CD4-positive, alpha-beta T cell treated with Interleukin-2 at 100 ng/mL for 4 hours (primary cell): ENCODE measurements at places on chromosomes 3 and 15.

DNA sequence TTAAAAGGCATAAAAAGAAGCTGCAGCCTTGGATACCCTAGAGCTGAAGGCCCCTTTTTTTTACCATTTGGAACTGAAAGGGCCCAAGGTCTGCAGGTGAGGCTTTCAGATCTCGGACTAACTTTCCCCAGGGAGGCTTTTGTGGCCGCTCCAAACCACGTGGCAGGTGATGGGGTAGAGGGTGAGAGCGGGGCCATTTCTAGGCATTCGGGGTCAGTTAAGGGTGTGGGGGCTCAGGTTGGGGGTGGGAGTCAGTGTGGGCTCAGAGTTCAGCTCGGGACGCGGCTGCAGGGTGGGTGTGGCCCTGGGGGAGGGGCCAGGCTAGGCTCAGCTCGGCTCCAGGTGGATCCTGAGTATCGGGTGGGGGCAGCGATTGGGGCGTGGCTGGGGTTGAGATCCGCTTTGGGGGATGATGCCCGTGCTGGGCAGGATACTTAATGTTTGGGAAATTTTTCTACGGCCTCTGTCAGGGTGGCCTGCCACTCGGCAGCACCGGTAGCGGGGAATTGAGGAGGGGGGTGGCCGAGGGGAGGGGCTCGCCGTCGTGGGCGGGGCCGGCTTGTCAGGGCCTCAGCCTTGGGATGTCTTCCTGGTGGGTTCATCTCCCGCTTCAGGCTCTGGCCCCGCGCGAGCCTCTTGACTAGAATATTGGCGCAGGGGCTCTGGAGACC is 2.5 kb downstream of the KLF13 start:
- DNase-seq = no peak

GRCh38 chr3:47347217-47347801 is 33.5 kb upstream of the PTPN23 start:
- no peak for DNase-seq

DNA sequence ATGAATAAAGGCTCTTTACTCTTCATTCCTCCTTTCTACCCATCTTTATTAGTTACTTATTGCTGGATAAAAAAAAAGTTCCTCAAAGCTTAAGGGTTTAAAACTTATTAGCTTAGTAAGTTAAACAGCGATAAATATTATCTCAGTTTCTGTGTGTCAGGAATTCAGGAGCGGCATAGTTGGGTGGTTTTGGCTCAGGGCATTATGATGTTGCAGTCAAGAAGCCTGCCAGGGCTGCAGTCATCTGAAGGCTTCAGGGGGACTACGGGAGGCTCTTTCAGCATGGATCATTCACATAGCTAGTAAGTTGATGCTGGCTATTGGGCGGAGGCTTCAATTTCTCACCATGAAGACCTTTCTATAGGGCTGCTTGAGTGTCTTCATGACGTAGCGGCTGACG is 1.9 kb upstream of the DLG1 start:
- no peak for DNase-seq

DNA sequence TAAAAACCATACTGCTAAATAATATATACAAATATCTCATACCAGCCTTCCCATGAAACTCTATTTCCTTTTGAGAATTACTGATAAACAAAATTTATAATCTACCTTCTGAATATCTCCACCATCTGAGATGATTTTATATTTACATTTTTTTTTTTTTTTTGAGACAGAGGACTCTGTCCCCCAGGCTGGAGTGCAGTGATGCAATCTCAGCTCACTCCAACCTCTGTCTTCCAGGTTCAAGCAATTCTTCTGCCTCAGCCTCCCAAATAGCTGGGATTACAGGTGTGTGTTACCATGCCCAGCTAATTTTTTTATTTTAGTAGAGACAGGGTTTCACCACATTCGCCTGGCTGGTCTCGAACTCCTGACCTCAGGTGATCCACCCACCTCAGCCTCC is 42.8 kb upstream of the IGF2BP2 start:
- DNase-seq = no peak

- no peak for DNase-seq
Observed at GRCh38 chr3:53551324-53551723, 56.9 kb downstream of the CACNA1D start.

GRCh38 chr3:133136114-133137041 is 98.2 kb downstream of the TMEM108 start:
- DNase-seq = no peak

DNA sequence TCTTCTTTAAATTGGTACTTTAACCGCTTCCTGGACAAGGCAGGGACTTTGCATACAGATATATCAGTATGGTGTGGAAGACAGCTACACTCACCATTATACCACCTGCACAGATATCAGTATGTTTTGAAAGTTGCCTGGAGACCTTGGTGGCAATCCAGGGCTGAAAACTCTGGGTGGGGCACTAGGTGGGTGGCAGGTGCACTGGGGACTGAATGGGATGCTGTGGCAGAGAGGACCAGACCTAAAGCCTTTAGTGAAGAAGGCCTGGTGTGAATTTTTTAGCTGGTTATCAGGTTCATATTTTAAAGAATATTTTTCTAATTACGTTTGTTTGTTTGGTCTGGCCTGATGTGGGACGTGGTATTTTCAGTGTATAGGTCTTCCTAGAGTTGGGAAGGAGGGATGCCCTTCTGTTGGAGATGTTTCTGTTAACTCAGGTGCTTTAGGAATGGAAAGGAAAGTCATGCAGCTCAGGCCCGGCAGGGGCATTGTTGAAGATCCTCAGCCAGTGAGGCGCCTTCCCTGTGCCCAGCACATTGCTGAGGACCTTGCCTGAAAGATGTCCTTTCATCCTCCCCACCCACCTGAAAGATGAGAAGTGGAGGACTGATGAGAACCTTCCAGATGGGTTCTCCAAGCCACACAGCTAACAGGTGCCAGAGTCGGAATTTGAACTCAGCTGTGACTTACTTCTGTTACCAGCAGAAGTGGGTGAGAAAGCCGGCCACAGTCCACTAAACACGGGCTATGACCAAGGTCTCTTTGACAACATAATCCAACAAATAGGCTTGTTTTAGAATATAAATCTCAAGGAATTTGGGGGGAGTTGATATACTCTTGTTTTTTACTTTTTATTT is 77.3 kb downstream of the APBA2 start:
- DNase-seq = no peak

DNA sequence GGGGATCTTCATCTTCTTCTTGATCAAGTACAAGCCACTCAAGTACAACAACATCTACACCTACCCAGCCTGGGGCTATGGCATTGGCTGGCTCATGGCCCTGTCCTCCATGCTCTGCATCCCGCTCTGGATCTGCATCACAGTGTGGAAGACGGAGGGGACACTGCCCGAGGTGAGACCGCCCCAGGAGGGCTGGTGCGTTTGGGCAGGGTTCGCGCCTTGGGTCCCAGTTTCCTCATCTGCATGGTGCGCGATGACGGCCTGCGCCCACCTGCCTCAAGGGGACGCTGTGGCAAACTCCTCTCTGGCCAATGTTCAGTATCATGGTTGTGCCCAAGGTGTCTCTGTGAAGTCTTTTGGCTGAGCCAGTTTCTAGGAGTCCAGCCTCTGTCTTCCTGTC is 57.5 kb upstream of the SLC6A1 start:
- no peak for DNase-seq

DNA sequence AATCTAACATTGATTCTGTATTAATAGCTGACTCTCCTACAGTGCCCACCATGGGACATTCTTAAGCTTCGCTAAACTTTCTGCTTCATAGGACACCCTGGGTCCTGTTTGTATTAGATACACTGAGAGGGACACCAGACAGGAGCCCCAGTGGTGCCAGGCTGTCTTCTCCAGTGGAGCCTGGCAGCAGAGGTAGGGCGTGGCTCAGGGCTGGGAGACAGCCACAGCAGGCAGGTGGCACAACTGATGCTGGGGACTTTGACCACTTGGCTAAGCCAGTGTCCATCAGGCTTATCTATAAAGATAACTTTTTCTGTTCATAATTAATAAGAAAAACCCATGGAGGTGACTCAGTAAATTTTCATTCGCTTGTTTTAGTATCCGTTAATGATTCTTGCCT is 21.8 kb downstream of the NIPA1 start:
- no peak for DNase-seq

DNA sequence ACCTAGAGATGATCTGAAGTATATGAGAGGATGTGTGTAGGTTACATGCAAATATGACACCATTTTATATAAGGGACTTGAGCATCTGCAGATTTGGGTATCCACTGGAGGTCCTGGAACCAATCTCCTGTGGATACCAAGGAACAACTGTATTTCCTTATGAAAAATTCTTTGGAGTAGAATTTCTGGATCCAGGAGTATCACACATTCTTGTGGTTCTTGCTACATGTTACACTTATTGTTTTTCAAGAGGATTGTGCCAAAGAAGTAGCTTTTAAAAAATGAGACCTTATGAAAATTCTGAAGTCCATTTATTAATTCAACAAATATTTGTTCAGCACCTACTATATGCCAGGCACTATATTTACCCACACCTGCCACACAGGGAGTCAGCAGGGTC is 15.7 kb upstream of the TBC1D23 start:
- no peak for DNase-seq

- no peak for DNase-seq
Observed at GRCh38 chr3:14549256-14549919, 9.2 kb upstream of the GRIP2 start.

- no peak for DNase-seq
Observed at GRCh38 chr3:132435224-132435910, 18.1 kb downstream of the DNAJC13 start.

DNA sequence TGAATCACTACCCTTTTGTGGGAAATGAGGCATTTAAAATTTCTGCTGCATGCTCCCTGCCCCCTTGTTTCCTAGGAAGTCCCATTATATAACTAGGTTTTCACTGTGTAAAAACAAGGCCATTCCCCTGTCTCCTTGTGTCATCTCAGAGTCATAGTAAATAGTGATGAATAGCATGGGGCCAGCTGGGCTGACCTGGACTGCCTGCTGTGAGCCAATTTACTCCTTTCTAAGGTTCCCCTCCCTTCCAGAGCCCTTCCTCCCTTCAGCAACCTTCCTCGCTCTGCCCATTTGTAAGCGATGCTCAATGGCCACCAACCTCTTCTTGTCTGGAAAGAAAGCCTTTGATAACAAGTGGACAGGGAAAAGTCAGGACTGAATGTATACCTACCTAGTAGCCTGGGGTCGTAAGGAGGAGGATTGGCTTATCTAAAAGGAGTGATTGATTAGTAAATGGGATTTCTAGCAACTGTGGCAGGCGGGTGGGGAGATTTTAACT is 11.7 kb downstream of the ITGA11 start:
- no peak for DNase-seq

DNA sequence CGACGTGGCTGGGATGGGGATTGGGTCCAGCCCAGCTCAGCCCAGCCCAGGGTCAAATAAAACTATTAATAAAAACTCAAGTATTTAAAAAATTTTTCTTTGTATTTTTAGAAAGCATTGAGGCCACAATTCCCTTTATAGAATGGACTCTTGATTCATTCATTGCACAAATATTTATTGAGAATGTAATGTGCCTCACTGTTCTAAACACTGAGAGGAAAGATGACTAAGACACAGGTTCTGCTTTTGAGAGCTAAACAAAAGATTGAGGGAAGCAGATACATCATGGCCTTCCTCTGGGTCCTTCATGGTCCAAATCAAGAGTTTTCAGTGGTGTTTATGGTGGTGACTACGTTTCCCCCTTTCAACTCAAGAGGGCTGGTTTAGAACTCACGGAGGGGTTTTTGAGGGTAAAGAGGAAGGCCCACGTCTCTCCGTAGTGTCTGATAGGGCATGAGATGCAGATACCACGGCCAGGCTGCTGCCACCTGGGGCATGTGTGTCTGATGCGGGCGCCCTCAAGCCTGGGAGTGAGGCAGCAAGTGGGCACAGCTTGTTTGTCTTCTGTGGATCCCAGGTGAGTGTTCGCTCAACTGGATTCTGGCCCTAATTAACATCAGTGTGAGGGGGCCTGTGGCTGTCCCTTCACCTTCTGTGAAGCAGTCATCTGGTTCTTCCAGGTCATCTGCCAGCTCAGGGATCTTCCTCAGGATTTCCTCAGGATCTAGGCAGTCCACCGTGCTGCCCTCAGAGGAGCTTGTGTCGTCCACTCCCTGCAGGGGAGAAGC is 73.5 kb upstream of the SCN5A start:
- no peak for DNase-seq

DNA sequence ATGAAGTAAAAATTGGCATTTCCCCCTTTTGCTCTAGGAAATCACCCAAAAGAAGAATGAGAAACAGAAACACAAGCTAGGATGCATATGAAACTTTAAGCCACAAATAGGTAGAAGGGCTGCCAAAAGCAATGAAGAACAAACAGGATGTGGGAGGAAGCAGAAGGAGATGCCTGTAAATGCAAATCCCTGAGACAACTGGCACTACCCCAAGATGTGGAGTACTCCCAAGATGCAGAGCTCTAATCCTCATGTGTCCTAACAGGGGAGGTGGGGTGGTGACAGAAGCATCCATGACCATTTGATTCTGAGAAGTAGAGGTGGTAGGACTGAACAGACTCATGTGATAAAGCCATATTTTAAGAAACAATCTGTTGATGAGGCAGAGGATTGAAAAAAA is 31.9 kb upstream of the ZNF280D start:
- no peak for DNase-seq

- DNase-seq = no peak
Observed at GRCh38 chr3:94716326-94717018, 653.6 kb downstream of the NSUN3 start.

GRCh38 chr15:88428805-88429605 is 38.2 kb downstream of the MRPL46 start:
- no peak for DNase-seq

DNA sequence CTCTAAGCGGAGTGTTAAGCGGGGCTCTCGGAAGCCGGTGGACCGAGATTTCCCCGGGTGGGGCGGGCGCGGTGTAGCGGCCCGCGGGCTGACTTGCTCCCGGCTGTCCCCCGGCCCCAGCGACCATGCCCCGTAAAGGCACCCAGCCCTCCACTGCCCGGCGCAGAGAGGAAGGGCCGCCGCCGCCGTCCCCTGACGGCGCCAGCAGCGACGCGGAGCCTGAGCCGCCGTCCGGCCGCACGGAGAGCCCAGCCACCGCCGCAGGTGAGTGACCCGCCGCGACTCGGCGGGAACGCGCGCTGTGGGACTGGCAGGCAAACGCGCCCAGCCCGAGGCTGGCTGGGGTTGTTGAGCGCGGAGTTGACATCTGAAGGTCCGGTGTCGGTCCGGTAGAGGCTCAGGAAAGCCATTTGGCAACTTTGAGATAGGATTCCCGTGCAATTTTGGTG is 1.3 kb downstream of the SMC4 start:
- DNase-seq = no peak

GRCh38 chr15:84001655-84002054 is 233.9 kb upstream of the GOLGA6L4 start:
- DNase-seq = no peak

GRCh38 chr3:136932978-136933772 is 24.6 kb upstream of the IL20RB start:
- no peak for DNase-seq

DNA sequence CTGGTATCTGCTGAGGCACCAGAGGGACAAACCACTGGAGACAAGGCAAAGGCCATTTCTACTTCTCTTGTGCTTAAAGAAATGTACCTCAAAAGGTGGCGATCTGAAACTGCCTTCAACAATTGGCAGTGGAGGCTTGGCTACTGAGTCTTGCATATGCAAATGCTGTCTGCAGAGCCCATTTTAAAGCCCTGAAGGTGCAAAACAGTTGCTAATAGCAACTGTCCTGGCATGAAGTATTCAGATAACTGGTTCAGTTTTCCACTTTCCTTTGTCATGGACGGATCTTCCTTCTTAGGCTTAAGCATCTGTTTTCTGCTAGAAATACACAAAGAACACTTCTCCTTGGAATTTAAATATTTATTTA is 71.4 kb upstream of the PSMD6 start:
- no peak for DNase-seq

- DNase-seq = no peak
Observed at GRCh38 chr15:40334941-40335795, 5.6 kb downstream of the CCDC9B start.
